NCI-H774 (cell line): ENCODE measurements at places on chromosomes 6 and 20.

DNA sequence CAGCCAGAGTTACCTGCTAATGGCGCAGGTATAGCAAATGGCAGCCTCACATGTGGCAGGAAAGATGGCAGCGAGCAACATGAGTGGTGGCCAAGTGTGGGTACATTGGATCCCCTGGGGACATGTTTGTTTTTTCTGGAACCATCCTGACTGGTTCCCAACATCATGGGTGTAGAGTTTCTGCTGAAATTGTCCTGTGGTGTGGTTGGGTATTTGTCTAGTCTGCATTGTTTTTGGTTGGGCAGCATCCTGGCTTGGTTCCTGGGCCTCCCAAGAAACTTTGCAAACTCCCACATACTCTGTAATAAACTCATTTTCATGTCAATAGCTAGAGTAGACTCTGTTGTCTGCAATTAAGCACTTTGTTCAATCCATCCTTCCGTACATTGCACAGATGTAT is 282.6 kb downstream of the CDC5L start:
- no peak for DNase-seq

DNA sequence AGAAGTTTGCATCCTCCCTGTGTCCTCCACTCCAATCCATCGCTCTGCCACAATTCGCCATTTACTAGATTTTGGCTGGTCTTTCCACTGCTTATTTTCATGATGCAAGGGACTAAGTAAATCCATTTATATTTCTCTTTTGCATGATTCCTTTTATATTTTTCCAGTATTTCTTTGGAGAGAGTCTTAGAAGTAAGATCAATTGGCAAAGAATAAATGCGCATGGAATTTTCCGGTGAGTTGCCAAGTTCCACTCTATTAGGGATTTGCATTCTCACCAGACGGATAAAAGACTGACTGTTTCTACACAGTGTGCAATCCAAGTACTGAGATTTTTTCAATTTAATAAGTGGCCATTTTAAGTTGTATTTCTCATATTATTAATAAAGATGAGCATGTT is 91.7 kb upstream of the PHACTR3 start:
- no peak for DNase-seq

- no peak for DNase-seq
Observed at GRCh38 chr6:17729223-17730077, 22.7 kb upstream of the NUP153 start.

DNA sequence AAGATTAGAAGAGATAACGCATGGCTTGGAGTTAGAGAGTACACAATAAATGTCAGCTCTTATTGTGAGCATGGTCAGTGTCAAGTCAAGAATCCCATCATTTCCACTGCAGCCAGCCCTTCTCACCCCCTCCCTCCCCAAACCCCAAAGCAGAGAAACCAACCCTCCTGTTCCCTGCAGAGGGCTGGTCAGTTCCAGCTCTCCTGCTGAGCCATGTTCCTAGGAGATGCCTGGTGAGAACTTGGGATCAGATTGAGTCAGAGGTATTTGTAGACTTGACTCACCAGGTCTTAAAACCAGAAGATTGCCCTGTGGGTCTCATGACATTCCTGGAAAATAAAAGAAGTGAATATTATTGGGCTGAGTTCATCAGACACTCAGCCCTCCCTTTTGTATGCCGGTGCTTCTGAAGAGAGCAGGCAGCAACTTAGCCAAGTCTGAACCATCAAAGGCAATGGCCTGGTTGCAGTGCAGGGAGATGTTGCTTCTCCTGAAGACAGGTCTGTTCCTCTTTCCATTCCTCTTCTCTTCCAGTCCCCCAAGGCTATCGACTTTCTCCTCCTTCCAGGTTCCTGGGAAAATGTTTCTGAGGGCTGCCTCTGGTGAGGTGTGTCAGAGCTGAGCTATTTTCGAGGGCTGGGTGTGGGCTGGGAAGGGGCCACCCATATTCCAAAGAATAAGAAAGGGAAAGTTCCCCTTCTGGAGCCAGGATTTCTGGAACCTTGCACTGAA is 278.2 kb upstream of the SUPT3H start:
- no peak for DNase-seq

- no peak for DNase-seq
Observed at GRCh38 chr6:34950849-34951248, 61.8 kb downstream of the ANKS1A start.

DNA sequence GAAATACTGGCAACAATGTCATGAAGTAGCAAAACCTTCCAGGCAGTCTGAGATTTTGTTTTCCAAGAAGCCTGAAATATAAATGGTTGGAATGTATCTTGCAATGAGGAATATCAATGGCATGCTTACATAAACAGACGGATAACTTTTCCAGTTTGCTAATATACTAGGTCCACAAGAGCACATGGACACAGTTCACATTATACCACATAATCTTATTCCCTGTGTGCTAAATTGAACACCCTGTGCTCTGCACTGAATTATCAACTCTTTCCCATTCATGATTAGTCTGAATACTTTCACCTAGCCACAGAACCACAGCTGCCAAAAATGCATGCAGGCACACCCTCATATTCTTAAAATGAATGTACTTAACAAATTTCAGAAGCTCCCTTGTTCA is 274.3 kb downstream of the COL12A1 start:
- no peak for DNase-seq

DNA sequence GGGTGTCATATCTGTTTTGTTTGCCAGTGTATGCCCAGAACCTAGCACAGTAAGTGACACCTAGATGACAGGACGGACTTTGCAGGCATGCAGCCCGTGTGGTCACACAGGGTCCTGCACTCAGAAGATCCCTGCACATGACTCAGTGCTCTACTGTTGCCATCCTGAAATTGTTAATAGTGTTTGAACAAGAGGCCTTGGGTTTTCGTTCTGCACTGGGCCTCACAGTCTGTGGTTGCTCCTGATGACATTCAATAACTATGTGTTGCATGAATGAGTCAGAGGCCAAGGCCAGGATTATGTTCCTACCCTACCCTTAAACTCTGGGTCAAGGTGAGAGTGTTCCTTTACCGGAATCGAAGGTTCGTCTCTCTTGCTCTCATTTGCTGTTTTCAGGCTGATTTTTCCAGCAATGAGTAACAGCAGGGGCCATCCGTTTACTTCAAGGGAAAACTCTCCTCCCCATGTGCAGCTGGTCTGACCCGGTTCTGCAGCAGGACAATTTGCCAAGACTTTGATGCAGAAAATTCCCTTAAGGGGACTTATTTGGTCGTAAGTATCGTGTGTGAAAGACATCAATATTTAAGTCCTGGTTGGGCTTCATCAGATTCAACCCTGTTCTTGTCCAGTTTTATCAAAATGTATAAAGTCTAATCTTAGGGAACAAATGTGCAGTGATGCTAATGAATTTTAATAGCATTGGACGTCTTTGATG is 13.0 kb upstream of the PFDN4 start:
- DNase-seq, result no peak

DNA sequence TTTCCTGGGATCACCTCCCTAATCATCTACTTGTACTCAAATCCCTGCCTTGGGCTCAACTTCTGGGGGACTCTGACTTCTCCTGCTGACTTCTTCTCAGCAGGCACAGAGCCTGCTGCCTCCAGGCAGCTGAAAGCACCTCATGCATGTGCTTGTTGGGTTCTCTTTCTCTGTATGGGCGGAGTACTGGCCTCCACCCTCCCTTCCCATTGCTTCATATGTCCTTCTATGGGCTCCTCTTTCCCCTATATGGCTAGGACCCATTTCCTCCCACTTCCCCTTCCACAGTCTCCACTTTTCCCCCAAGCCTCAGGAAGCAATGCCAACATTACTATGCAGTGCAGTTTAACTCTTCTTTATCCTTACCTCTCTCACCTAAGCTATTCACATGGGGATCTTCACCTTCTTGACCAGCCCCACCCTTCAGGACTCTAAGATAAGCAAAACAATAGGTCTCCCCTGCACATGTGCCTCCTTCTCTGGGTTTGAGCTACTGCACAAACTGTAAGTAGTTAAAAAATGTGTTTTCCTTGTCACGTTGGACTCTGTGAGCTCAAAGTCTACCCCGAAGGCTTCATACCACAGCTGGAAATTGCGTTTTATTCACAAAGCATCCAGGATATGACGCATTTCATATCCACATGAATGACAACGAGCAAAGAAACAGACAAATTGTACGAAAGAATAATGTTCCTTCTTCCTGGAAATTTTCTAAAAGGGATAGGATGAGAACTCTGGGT is 93.7 kb downstream of the CDS2 start:
- DNase-seq, result no peak

- DNase-seq, result no peak
Observed at GRCh38 chr6:111291336-111292259, 191.4 kb downstream of the REV3L start.

- no peak for DNase-seq
Observed at GRCh38 chr20:48057251-48057650, 272.0 kb upstream of the SULF2 start.

- no peak for DNase-seq
Observed at GRCh38 chr6:96276856-96277255, 244.8 kb upstream of the UFL1 start.

DNA sequence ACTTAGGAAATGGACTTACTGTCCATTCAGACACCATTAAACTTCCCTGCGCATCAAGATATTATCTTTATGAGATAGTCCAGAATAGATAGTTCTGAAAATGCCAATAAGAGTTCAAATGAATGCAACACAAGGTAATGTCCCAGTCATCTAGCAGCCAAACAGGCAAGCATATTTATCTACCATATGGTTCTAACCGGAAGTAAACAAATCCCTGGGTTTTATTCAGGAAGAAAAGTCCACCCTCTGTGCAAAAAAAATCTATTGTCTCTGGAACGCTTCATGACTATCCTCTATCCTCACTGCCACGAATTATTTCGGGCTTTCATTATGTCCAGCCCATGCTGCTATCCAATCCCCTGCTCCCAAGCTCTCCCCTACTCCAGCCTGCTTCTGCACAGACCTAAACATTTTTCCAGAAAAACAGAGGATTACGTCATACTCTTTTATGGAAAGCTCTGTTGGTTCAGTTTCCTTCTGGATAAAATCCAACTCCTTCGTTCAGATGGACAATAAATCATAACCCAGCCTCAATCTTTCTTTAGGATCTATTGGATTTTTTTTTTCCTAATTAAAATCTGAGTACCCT is 11.4 kb downstream of the PPIL6 start:
- DNase-seq, result no peak
